ENCODE measurements at places on chromosomes 12 and 14.
A peak's percentile ranks its signal among the peaks of the same experiment; 100 is the strongest.

GRCh38 chr14:104435147-104436046, 144.2 kb upstream of the C14orf180 start:
- no peak for DNase-seq

DNA sequence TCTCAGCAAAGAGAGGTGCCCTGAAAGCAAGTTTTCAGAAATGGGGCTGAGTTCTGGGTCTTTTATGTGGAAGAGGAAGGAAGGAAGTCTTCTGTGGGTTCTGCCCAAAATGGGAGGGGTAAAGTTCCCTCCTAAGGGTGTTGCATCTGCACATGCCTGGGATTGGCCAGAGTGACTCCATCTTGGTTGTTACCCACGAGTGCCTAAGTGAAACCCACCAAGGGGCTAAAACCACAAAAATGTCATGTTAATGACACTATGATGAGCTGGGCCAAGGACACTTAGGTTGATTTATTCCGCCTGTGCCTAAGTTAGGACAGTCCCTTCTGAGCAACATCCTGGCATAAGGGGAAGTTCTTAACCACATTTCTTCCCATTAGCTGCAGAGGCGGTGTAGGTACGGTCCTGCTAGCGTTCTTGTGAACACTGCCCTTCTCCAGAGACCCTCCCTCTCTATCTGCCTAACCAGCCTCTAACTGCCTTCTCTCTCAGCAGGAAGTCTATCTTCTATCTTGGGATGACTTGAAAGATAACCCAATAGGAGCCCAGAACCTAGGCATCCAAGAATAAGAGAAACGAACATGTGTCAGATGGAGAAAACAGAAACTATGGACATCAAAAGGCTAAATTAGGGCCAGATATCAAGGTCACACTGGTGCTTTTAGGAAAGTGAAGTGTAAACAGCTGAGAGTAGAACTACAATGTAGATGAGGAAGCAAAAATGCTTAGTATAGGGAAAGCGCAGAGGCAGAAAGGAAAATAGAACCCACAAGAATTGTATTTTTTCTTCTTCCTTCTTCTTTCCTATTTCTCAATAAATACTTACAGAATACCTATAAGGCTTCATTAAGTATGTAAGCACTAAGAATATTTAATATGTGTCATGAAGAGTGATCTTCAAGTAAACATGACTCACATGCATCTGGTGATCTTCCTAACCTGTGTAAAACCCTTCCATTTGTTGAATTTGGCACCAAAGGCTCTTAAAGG, 104.2 kb upstream of the AMN1 start:
- no peak for DNase-seq

DNA sequence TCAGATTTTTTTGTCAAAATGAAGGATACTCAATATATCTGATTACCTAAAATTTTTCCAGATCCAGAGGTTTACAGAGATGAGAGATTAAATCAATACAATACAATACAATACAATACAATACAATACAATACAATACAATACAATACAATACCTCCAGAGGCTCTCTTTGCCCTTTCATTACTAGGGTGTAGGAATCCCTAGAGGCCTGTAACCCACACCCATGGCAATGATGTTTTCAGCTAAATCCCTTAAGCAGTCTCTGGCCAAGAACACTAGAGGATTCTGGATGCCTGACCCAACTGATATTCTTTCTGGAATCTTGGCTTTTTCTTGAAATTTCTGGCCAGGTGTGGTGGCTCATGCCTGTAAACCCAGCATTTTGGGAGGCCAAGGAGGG, 23.7 kb upstream of the AEBP2 start:
- no peak for DNase-seq

DNA sequence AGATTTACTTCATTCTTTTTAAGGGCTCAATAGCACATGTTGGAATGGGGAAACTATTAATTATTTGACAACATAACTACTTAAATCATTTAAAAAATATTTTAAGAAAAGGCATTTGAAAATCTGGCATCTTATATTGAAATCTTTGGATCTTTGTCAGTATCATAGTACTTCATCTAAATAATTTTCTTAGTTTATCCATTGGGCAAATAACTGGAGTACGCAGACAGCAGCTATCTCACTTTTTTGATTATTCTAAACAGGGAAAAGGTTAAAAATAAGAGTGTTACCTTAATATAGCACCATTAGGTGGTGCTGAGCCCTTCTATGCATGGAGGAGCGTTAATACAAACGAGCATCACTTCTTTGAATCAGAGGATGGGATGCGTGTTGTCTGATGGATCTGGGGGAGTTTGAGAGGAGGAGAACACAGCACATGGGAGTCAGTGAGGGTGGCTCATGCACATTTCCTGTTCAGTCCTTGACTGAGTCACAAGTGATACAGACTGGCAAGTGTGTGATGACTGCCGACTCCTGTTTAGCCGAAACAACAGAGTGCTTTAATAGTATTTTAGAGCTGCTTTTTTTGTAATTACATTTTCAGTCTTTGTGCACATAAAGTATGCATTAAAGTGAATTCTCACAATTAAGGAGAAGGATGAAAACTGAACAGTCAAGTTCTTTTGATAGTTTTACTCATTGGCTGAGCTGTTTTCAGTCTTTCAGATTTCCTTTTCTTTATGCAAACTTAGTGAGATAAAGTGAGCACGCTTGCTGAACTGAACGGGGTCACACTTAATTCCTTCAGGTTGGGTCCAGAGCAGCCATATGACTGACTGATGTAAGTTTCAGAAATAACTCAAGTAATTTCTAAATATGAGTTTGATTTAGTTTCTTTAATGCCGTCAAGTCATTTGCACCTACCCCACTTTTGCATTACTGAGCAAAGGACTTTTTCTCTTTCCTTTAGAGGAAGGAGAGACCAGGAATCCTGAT, 92.7 kb downstream of the DIP2B start:
- peak; percentile 11 for DNase-seq

DNA sequence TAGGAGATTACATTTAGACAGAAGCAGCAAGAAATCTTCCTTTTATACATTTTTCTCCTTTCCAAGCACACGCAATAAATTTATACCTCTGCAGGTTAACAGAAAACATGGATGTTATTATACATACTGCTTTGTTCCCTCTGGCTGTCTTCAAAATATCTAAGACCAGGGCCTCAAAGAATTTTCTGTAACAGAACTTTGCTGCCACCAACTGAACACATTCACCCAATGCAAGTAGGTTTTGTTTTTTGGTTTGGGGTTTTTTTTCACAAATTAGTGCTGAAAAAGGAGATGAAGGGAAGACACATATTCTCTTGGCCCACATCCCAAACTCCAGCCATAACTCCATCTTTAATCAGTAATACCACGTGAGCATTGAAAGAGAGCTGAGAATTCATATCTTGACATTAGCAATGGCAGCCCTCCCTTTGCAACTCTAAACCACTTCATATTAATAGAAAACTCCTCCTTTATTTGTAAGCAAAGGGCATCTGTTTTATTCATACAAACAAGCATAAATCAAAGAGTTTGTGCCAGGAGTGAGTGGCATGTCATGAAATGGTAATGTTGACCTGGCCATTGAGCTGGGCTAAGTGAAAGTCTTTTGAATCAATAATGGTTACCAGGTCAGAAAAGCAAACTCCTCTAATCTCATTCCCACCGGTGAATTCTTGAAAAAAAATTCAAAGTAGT, 150.8 kb upstream of the FSCB start:
- DNase-seq, result no peak

DNA sequence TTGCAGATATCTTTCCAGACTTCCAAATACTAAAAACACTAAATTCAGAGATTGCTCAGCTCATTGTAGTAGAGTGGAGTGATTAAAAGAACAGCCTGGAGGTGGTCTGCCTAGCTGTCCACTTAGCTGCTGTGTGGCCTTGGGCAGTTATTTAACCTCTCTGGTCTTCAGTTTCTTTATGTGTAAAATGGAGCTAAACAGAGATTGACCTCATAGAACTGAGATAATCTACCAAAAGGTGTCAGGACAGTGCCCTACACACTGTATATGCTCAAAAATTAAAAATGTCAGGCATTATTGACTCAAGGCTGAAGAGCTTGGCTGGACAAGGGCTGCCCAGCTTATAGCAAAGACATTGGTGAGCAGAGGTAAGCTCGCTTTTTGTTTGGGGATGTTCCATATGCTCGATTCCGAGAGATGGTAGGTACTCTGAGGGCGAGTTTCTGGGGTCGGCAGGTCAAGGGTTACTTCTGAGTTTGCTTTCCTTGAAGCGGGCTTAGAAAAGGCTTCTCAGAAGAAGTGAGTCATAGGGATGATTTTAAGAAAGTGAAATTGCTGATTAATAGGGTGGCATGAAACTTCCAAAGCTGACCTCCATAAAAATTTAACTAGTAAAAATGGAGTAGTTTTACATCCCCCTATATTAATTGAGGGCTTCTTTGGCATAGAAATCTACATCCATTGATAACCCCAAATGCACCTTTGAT, 107.5 kb downstream of the GPATCH2L start:
- no peak for DNase-seq

GRCh38 chr12:124687917-124688316, 120.5 kb upstream of the NCOR2 start:
- DNase-seq, result no peak

- DNase-seq, result no peak
Observed at GRCh38 chr14:83461521-83461920, 1927.9 kb upstream of the SEL1L start.

DNA sequence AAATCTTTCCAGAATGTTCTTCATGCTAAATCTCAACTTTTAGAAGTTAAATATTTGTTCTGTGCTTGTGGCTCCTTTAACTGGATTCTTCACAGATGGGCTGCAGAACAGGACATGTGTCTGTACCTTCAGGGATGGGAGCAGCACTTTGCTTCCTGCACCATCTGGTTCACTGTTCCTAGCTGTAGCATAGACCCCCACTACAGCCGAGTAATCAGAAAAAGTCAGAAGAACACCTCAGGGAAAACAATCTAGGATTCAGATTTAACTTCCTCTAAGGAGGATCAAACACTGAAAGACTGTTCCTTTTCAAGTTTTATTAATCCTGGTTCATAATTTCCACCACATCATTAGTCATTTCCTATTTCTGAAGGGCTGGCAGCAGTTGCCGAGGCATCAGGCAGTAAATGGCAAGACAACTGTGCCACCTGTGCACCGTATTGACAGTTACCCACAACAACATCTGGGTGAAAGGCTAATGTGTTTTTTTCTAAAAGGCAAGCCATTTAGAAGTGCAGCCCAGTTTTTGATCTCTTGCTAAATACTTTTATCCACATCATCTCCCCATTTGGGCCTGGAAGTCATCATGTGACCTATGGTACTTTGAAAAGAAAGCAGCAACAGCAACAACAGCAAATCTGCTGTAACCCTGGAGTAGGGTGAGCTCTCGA, 212.8 kb upstream of the BMP4 start:
- no peak for DNase-seq

DNA sequence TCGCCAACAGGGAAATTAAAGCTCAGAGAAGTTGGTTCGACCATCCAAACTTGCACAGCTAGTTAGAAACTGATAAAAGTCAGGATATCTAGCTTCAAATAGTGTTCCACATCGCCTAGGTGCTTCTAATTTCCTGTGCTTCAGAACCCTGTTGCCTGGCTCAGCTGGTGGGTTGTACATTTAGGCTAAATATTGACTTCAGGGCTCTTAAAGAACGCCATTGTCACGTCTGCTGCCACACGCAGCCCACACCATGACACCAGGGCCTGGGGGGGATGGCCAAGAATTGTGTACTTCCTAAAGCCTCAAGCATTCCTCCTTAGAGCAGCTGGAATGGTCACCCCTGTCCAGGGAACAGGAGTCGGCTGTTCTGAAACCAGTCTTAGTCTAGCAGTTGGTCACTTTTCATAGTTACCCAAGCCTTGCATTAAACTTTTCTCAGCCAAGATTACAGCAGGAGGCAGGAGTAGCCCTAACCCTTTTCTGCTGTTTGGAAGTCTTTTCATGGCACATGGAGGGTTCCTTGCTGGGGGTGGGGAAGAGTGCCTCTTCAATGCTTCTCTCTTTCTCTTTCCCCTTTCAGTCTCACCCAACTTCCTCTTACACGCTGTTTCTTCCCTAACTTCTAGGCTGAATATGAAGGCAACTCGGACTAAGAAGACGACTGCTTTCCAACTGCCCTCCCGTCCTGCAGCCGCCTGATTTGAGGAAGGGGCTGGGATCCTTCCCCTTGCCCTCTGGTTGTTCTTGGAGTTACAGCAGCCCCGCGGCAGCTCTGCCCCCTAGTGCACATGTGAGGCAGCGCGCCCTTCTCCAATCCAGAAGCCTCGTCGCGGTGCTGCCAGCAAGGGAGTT, 17.1 kb downstream of the FOS start:
- DNase-seq, result peak; percentile 50

DNA sequence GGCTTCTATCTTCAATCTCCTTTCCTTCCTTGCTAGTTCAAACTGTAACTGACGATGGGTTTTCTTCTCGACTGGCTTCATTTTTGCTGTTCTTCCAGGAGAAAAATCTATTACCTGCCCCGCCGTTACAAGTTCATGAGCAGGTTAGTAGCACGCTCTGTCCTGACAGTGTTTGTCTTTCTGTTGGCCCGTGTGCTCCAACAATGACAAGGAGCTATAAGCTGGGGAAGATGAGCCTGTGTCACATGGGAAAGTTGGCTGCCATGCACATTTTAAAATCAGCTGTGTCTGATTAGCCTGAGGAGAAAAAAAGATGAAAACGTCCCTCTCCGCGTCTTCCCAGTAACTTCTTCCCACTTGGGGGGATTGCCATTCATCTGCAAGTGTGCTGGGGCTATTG, 180.2 kb downstream of the ANO4 start:
- DNase-seq, result no peak

DNA sequence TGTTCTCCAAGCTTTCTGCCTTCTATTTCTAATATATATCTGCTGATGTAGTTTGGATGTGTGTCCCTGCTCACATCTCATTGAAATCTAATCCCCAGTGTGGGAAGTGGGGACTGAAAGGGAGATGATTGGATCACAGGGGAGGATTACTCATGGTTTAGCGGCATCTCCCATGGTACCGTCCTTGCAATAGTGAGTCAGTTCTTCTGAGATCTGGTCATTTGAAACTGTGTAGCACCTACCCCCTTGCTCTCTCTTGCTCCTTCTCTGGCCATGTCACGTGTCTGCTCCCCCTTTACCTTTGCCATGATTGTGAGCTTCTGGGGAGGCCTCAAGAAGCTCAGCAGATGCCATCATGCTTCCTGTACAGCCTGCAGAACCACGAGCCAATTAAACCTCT, 26.2 kb upstream of the ALX1 start:
- DNase-seq, result no peak

- no peak for DNase-seq
Observed at GRCh38 chr14:85527445-85528035, 2.4 kb upstream of the FLRT2 start.

- DNase-seq, result no peak
Observed at GRCh38 chr12:9123781-9124382, 8.2 kb upstream of the A2M start.

DNA sequence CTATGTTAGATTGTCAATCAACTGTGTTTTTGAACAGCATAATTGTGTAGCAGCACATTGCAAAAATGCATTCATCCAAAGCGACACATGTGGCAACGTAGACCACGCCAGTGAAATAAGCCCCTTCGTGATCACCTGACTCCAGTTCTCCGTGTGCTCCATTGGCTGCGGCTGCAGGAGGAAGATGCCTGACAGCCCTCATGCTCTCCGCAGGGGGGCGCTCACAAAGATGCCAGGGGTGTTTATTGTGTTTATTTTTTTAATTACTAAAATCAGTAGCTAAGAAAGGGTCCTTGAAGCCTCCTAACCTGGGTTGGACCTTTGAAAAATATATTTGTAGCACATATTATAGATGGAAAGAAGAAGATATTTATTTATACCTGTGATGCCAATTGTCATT, 116.3 kb downstream of the SLC15A4 start:
- DNase-seq, result no peak

GRCh38 chr12:4787965-4788364, 67.8 kb downstream of the GALNT8 start:
- no peak for DNase-seq

Data from activated T-helper 1 cell treated with Interleukin-2 at 50 U/mL for 16 hours (primary cell).